ENCODE measurements at places on chromosomes 7 and 10. TPM values are rescaled to one million over a fixed set of nuclear protein-coding genes. Genes with fewer than 3 reads are reported as not detected.

GRM8 gene
- not detected for total RNA-seq

SUGCT gene
- total RNA-seq: 2.2 TPM

MYOF gene
- total RNA-seq: 379 TPM

AKR1B15 gene
- total RNA-seq: not detected

NUTM2D gene
- total RNA-seq: 1.6 TPM

CADPS2 gene
- total RNA-seq: 22.6 TPM

RUFY2 gene
- 24.2 TPM for total RNA-seq

TWIST1 gene
- not detected for total RNA-seq

ZNF117 gene
- 24.7 TPM for total RNA-seq

RET gene
- total RNA-seq: not detected

WEE2 gene
- total RNA-seq: not detected

CCDC172 gene
- total RNA-seq: not detected

CH25H gene
- total RNA-seq: not detected

ERVW-1 gene
- total RNA-seq: not detected

CPA2 gene
- total RNA-seq: not detected

CRYGN gene
- not detected for total RNA-seq

CPA4 gene
- total RNA-seq: not detected

MACROH2A2 gene
- not detected for total RNA-seq

CALML3 gene
- total RNA-seq: not detected

TRA2A gene
- 112 TPM for total RNA-seq

All from endothelial cell of umbilical vein (primary cell).